ENCODE measurements at places on chromosomes 3 and 15.
A peak's percentile ranks its signal among the peaks of the same experiment; 100 is the strongest.

GRCh38 chr3:117439812-117440211 lies 730.2 kb downstream of the TUSC7 start:
- DNase-seq: no peak

GRCh38 chr3:161096771-161097367 lies 8.3 kb downstream of the B3GALNT1 start:
- no peak for DNase-seq

DNA sequence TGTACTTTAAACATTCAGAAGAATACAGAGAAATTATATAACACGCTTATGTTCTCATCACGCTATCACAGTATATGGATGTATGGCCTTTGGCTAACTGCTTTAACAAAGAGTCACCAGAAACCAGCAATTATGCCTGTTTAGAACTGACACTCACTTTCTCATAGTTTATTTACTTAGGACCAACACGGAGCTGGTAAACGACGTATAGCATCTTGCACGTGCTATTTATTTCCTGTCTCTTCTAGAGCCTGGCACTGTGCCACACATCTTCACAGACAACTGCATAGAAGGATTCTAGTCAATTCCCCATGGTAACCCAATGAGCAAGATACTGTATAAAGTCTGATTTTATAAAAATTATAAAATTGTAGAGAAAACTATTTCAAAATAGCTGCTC lies 43.6 kb downstream of the TBC1D2B start:
- no peak for DNase-seq

GRCh38 chr15:39497759-39498565 lies 82.9 kb upstream of the THBS1 start:
- DNase-seq: peak; percentile 63

GRCh38 chr3:12268049-12268735 lies 20.7 kb upstream of the PPARG start:
- no peak for DNase-seq

DNA sequence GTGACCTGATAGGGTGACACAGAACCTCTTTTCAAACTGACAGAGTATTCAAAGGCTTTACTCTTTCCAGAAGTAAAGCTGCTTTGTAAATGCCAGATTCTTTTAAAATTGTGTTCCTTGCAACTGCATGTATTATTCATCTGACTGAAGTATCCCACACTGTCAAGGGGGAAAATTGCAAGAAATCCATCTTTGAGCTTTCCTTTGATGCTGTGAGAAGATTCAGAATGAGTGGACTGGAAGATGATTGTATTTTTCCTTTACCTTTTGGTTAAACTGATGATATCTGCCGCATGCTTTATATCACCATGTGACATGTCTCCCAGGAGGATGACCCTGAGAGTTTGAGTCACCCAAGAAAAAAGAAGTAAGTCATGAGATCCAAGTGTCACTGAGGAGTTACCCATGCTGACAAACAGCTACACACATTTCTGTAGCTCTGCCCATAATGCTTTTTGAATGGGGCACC lies 250.8 kb upstream of the CBLB start:
- DNase-seq: no peak

- DNase-seq: peak; percentile 93
Measured at GRCh38 chr3:139534992-139535879, 4.3 kb downstream of the RBP1 start.

DNA sequence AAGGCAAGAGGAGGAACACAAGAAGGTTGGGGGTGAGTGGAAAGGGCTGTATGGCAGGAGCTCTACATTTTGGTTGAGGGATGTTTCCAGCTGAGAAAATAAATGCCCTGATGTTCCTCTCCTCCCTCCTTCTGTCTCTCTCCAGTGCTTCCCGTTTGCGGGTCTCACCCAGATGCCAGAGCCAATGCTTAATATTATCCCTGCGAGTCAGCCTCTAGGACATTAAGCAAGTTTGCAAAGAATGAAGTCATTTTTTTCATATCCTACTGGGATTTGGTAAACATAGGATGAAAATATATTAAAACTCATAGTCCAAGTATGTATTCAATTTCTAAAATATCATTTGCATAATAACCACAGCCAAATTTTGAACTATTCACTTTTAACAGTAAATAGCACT lies 295.9 kb downstream of the CADM2 start:
- no peak for DNase-seq

- DNase-seq: no peak
Measured at GRCh38 chr3:110710603-110711002, 361.0 kb upstream of the NECTIN3 start.

GRCh38 chr15:70031713-70032112 lies 66.0 kb downstream of the TLE3 start:
- no peak for DNase-seq

GRCh38 chr3:55288657-55289056 lies 198.4 kb downstream of the WNT5A start:
- no peak for DNase-seq

DNA sequence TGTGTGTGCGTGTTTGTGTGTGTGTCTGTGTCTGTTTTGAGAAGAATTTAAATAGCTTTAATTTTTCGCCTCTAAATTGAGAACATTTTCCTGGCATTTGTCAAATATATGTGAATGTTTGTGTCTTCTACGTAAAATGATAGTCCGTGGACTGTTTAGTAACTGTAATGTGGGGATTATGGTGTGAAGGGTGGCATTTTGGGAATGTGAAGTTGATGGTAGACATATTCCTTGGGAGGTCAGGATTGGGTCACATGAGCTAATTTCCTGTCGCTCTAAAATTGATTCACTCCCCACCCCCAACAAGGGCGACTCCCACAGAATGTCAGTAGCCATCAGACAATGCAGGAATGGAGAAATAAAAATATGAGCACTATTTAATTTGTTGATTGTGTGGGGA lies 107.3 kb downstream of the ITPR1 start:
- no peak for DNase-seq

DNA sequence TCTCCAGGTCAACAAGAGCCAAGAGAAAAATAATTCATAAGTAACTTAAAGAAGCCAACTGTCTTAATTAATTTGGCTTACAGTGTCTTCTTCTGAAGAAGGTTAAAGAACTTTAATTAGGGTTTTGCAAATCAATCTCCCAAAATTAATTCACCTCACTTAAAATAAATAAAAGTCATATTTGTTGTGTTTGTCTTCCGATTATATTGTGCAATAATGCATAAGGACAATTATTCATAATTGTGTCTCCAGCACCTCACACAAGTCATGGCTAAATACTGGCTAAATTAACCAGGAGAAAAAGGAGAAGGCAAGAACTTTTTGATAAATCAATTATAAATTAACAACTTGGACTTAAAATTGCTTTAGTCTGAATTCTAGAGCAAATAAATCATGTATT lies 899.0 kb upstream of the NR2F2 start:
- no peak for DNase-seq

DNA sequence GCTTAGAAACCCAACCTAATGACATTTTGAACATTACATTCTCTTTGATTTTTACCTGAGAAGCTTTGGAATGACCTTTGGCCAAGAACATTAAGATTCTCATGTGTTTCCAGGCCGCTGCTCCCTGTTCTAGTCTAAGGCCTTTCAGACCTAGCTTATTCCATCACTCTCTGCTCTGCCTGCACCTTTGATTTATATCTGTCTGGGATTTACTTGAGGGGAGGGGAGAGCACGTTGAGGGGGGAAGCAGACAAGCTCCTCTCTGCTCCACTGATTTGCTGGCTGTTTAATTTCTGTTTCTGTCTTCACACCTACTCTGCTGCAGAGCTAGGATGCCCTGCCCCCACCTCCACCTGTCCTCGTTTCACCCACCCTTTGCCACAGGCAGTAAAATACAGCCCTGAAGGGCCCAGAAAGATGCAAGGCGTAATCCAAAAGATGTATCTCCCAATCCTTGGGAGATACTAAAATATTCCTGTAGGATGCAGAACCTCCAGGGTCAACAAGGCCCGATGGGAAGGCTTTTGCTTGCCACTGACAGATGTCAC lies 429.8 kb downstream of the EPHB1 start:
- no peak for DNase-seq

GRCh38 chr3:106381939-106382335 lies 513.1 kb upstream of the CBLB start:
- no peak for DNase-seq

GRCh38 chr3:146157325-146158060 lies 3.5 kb downstream of the PLOD2 start:
- DNase-seq: peak; percentile 11

GRCh38 chr3:50971487-50971924 lies 296.8 kb downstream of the DOCK3 start:
- peak; percentile 69 for DNase-seq

DNA sequence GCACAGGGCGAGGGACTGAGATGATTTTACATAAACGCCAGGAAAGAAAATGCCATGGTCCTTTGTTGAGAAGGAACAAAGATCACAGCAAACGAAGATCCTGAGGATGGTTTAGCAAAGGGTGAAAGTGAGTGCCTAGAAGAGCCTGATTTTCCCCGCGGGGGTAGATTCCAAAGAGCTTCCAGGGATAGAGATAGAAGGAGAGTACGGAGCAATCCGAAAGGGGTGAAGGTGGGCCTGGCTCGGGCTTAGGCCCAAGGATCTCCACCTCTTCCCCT lies 977 bp downstream of the CDC25A start:
- no peak for DNase-seq

DNA sequence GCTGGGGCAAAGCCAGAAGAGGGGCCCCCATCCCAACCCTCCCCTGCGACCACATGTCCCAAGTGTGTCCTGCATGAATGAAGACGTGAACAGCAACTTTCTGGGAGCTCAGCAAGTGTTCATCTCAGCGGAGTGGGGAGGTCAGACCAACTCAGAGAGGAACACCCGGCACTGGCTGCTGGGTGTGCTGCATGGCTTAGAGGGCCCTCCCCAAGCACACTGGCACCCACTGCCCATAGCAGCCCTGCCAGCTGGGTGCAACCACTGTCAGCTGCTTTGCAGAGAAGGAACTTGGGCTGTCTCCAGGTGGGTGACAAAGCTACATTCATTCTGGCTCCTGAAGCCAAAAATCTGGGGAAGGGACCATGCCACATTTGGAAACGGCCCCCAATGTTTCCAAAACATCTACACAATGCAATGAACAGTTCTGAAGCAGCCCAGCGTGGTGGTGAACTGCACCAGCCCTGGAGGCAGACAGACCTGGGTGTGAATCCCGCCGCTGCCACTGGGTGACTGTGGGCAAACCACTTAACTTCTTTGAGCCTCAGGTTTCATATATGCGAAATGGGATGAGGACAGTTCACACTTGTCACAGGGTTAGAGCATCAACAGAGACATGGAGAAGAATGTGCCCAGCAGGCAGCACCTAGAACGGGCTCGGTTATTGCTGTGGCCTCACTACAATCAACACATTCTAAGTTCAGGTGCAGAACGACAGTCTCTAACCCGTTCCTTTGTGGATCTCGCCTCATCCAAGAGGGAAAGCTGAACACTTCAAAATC lies 145.4 kb downstream of the NUP210 start:
- DNase-seq: peak; percentile 58

GRCh38 chr3:171057072-171057471 lies 30.6 kb upstream of the SLC2A2 start:
- no peak for DNase-seq

GRCh38 chr3:17372362-17373210 lies 369.8 kb downstream of the TBC1D5 start:
- DNase-seq: no peak

DNA sequence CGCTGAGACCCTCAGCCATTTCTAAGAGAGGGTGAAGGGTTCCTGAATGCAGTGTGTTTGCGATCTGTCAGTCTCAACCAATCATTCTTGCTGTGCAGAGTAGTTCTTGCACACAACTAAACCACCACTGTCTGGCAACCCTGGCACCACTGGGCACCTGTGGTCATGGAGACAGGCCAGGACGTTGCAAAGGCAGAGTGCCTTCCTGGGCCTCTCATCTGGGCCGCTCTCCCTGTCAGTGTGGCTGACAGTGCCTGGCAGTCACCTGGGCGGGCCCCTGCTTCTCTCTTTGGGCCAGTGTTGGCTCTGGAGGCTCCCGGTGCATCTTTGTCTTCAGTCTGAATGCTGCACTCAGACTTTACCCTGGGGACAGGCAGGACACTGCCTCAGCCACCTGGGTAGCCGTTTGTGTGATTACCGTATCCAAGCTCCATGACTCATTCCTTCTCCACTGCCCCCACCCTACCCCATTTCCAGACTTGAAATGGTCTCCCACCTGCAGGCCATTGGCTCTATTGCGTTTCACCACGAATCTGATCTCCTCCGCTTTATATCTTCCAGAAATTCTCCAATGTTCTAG lies 104.6 kb upstream of the KLF13 start:
- DNase-seq: peak; percentile 49

GRCh38 chr3:188926741-188927511 lies 244.8 kb upstream of the TPRG1 start:
- peak; percentile 65 for DNase-seq

DNA sequence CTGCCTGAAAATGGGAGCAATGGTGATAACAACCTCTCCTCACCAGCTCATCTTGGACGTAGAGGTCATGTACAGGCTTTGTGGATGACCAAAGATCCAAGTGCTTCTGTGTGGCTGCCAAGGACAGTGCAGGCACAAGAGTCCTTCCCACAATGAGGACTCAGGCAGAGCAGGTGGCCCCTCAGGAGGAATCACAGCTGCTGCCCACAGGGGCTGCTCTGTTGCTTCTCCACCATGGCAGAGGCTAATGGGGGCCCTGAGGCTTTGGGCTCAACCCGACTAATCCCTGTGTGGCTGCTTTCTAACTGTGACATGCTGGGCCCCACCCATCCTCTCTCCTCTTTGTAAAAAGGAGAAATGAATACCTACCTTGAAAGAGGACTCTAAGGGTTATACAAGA lies 58.1 kb upstream of the MRPS22 start:
- DNase-seq: no peak

GRCh38 chr3:143532091-143532490 lies 316.2 kb downstream of the SLC9A9 start:
- no peak for DNase-seq

GRCh38 chr3:194062830-194063229 lies 73.1 kb upstream of the HES1 start:
- DNase-seq: no peak

DNA sequence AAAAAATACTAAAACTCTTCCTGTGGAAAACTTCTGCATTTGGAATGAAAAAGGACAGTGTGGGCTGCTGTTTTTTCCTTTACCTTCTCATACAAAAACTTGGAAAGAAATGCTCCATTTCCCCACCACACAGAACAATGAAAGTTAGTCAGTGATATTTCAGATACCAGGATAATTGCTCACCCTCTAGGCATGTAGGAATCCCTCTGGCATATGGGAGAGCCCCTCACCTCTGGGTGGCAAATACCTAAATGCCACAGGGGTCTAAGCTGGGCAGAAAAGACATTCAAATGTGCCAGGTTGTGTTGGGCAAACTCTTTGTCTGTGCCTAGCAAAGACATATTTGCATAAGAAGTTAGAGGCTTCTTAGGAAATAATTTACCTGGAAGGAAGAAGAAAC lies 560.3 kb upstream of the NR2F2 start:
- DNase-seq: peak; percentile 36

GRCh38 chr3:116474801-116475200 lies 29.5 kb upstream of the LSAMP start:
- DNase-seq: no peak

GRCh38 chr15:100661156-100661555 lies 58.8 kb downstream of the ASB7 start:
- DNase-seq: no peak

GRCh38 chr15:62357431-62357830 lies 192.3 kb upstream of the C2CD4B start:
- no peak for DNase-seq

- DNase-seq: no peak
Measured at GRCh38 chr3:3368306-3368705, 188.8 kb upstream of the CRBN start.

GRCh38 chr3:138549179-138549977 lies 44.7 kb downstream of the CEP70 start:
- no peak for DNase-seq

Data from osteoblast (primary cell).